Mesendoderm (in vitro differentiated cells): ENCODE measurements at places on chromosomes 1 and 21.

DNA sequence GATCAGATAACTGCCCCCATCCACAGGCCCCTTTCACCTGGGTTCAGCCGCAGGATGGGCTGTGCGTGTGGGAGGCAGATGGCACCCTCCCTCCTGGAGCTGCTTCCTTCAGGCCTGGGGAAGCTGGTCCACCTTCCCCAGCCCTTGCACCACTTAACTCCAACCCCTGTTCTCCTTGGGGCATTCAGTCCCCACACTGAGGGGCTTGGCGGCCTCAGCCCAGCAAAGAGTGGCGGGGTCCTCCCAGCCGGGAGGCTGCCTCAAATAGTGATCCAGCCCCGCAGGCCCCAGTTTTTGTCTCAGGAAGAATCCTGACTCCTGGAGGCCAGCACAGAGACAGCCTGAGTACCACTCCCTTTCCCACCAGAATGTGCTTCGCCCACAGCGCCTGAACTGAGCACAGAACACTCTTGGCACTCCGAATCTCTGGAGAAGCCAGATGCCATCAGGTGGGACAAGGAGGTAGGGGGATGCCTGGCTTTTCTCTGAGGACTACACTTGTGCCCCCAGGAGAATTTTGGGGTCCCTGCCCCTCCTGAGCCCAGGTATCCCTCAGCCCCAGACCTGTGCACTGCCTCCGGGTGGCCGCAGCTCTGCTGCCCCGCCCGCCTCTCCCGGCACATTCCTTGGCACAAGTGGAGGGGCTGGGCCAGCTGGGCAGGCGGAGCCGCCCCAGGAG, 936 bp downstream of the PAQR6 start:
- DNase-seq = no peak

DNA sequence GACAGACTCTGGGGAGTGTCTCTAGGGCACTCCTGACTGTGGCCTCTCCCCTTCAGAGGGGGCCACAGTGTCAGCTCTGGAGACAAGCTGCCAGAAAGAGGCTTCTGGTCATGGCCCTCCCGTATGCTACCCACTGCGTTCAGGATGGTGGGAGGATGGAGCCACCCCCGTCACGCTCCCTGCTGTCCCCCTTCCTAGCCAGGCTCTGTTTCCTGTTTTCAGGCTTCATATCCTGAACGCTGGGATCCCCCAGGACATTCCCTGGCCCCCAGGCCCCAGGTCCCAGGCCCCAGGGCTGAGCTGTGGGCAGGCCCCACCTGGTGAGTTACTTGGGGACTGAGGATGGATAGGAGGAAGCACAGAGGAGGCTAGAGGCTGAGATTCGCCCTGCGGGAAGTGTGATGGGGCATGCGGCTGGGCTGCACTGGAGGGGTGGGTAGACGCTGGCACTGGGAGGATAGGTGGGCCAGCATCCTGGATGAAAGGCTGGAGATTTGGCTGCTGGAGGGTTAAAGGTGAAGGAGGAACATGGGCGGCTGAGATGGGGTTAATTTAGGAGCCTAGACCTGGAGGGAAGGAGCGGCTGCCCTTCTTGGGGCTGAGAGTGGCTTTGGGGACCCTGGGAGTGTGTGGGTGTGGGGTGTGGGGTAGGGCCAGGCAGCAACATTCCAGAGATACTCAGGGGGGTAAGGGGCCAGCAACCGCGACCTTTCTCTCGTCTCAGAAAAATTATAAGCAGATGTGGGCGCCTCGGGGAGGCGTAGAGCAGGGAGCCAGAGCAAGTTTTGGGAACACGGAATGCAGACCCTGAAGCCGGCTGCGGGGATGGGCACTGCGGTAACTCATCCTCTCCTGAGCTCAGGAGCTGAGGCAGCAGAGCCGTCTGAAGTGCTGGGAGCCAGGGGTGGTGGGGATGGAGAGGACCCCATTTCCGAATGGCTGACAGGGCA, 8.7 kb downstream of the PEAR1 start:
- no peak for DNase-seq

GRCh38 chr1:207064561-207064960, 11.5 kb downstream of the PFKFB2 start:
- DNase-seq = no peak

GRCh38 chr21:45471525-45472221, 66.7 kb downstream of the COL18A1 start:
- no peak for DNase-seq

GRCh38 chr1:205983925-205984725, 19.1 kb downstream of the RAB7B start:
- peak; percentile 81 for DNase-seq

GRCh38 chr1:83931658-83932253, 67.2 kb downstream of the TTLL7 start:
- peak; percentile 54 for DNase-seq

DNA sequence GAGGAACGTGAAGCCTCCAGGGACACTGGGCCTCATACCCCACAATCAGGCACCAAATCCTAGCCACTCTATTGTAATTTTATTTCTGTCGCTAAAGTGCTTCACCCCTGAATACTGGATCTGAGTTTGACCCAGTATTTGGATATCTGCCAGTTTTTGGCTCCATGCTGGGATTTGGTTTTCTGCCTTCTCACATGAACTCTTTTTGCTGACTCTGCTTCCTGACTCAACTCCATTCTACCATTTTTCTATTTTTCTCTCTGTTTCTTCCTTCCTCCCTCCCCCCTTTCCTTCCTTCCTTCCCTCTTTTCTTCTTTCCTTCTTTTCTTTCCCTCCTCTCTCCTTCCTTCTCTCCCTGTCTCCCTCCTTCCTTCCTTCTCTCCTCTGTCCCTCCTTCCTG, 151.3 kb upstream of the GJB5 start:
- DNase-seq = no peak

DNA sequence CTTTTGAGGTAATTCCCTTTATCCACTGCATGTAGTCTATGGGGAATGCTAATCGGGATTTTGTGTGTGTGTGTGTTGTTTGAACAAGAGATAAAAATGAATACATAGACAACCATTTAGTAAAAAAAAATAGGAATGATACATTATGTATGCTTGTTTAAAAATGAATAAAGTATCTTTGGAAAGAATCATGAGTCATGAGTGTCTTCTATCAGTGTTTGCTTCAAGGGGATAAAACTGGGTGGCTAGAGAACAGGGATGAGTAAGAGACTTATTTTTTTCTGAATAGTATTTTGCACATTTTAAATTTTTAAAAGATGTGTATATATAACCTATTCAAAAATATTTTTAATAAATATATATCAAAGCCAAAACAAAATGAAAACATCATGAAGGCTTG, 839.4 kb upstream of the ADGRL4 start:
- DNase-seq = no peak

DNA sequence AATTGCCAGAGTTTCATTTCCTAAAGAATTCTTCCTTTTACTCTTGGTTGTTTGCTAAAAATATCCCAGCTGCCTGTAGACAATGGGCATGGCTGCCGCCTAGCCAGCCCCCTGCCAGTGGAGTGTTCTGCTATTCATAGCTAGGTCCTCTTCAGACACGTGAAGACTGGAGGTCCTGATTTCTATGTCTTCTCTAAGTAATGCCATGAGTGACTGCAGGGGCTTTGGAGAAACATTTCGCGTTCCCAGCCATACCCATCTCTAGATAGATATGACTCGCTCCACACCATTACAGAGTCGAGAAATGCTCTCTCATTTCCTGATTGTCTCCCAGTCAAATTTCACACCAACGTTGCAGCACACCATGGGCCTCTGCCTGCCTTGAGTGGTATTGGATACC, 99.5 kb upstream of the BACE2 start:
- no peak for DNase-seq

DNA sequence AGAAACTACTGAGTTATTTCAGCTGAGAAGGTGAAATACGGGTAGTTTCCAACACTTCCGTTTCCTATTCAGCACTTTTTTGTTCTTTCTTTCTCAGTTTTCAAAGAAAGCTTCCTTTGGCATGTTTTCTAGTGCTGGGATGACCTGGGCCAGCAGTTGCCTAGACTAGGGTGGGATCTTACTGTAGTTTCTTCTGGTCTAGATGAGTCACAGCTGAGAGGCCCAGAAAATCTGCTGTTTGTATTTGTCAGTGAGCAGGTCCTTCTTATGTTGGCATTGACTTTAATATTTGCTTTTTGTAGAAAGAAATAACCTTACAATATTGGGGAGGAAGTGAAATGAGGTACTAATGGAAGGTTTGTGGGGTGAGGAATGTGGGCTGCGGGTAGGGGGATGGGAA, 22.2 kb downstream of the C1orf21 start:
- no peak for DNase-seq

DNA sequence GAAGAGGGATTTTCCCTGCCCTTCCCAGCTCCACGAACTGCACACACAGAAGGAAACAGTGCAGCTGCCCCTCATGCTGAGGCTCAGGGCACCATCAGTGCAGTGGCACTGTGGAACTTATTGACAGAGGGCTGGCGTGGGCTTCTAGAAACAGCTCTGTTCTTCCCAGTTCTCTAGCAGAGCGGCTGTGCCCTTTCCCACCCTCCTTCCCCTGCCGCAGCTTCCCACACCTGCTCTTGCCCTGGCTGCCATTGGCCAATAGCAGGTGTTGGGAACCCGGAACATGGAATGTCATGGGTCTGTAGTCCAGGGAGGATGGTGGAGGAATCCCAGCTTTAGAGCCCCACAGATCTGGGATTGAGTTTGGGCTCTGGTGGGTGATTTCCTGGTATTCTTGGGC, 343.8 kb downstream of the RPS6KC1 start:
- no peak for DNase-seq

DNA sequence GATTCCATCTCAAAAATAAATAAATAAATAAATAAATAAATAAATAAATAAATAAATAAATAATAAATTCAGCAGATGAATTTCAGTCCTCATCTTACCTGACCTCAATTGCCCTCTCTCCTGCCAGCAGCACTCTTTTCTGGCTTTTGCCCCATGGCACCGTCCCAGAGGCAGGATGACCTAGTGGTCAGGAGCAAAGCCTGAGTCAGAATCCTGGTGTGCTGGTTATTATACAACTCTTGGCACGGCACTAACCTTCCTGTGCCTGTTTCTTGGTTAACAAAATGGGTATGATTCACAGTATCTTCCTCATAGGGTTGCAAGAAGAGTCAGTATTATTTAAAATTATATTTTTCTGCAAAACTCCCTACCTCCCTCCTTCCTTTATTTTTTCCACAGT, 43.0 kb downstream of the NKAIN1 start:
- no peak for DNase-seq

DNA sequence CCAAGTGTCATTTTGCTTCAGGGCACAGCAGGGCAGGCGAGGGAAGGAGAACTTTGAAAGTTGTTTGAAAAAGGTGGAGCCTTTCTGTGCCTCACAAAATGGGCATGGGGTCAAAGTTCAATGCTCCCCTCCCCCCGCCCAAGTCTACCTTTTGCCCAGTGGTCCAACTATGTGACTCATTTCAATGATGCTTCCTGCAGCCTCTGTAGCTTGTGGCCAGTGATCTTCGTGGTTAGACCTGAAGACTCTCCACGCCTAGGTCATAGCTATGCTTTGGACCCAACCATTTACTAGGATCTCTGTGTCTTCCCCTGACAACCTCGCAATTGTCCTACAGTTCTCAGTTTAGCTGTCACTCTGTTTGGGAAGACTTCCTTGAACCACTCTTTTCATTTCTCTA, 280.3 kb upstream of the GJB5 start:
- DNase-seq = no peak

GRCh38 chr1:183983371-183984105, 54.0 kb downstream of the COLGALT2 start:
- DNase-seq = no peak

GRCh38 chr1:220363196-220363837, 91.1 kb upstream of the RAB3GAP2 start:
- DNase-seq = peak; percentile 63

DNA sequence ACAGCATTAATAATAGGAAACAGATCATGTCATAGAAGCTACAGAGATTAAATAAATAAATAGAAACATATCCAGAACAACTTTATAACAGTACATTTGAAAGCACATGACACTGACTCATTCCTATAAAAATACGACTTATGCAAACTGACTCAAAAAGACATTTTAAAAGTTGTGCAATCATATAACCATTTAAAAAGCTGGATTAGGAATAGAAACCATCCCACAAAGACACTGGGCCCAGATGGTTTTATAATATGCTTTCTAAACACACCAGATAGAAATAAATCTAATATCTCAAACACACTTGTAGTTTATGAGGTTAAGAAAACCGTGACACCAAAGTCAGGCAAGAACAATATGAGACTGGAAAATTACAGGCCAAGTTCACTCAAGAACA, 47.6 kb downstream of the MATN1 start:
- DNase-seq = no peak

GRCh38 chr1:223737342-223737741, 25.0 kb downstream of the CAPN2 start:
- peak; percentile 64 for DNase-seq
